GM10248 (cell line): ENCODE measurements at places on chromosomes 2 and 18.

GRCh38 chr2:177256695-177257094 is 7.8 kb downstream of the NFE2L2 start:
- no peak for DNase-seq

GRCh38 chr2:224982226-224982625 is 60.0 kb downstream of the DOCK10 start:
- no peak for DNase-seq

GRCh38 chr18:45890606-45891005 is 65.1 kb downstream of the SIGLEC15 start:
- no peak for DNase-seq

GRCh38 chr18:49646873-49647272 is 85.0 kb downstream of the LIPG start:
- no peak for DNase-seq

- DNase-seq = no peak
Observed at GRCh38 chr2:2640818-2641217, 309.7 kb upstream of the MYT1L start.

DNA sequence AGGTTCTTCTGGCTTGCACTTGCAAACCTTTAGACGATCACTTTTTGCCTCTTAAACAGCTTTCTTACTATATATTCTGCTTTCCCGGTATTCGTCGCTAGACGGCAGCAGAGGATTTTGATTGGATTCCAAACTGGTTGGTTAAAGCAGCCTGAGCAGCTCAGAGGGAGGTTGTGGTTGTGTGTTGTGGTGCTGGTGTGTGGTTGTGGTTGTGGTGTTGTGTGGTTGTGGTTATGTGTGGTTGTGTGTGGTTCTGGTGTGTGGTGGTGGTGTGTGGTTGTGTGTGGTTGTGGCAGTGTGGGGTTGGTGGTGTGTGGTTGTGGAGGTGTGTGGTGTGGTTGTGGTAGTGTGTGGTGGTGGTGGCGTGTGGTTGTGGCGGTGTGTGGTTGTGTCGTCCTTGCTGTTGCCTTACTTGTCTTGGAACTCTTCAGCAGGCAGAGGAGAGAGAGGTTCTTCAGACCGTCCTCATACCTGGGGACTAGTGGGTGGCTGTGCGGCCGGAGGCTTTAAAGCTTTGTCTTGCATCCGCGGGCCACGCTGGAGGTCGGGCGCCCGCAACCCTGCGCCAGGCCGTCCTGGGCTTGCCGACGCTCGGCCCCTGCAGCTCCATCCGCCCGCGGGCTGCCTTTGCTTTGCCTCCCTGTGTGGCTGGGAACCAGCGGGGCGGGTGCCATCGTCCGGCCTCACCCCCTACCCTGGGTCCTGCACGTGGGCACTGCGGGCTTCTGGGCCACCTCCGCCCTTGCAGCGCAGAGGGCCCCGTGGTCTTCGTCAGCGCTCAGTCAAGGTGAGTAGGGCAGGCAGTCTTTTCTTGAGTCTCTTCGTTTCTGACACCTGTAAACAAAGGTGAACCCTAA is 190.8 kb downstream of the ARHGAP28 start:
- DNase-seq = peak; percentile 37

GRCh38 chr2:70664525-70664924 is 103.5 kb downstream of the ADD2 start:
- no peak for DNase-seq

DNA sequence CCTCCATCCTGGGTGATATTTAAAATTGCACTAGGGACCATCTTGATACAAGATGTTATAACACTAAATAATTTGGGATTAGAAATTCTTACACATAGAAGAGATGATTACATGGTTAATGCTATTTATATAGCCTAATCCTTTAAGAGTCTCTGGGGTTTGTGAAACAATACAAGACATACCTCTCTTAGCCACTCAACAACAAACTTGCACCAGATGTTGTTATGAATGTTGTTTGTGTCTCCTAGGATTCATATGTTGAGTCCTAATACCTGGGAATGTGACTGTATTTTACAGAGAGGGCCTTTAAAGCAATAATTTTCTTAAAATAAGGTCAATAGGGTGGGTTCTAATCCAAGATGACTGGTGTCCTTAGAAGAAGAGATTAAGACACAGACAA is 678.3 kb downstream of the NYAP2 start:
- DNase-seq = no peak

- DNase-seq = no peak
Observed at GRCh38 chr2:86477349-86477748, 36.2 kb downstream of the KDM3A start.

DNA sequence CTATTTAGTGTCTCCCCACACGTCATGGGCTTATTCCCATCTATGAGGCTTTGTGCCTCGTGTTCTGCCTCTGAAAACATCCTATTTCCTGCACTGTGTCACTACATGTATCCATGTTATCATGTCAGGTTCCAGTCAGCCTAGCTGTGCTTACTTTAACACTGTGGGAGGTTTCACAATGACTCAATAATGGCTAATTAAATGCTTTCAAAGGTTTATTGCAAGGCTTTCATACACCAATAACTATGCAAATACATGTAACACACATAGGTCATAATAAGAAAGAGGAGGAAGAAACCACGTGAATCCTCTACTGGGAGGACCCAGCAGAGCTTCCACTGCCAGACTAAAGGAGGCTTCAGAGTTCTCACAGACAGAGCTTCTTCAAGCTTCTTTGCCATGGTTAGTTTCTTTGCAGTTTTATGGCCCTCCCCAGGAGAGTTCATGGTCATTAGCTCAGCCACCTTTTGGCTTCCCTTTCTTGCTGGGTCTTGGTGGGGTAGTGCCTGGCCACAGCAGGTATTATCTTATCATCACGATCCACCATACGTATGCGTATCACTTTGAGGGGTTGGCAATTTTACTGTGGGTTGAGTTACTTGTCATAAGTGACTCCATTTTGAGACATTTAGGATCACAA is 5.1 kb upstream of the COLEC12 start:
- peak; percentile 44 for DNase-seq

- no peak for DNase-seq
Observed at GRCh38 chr2:226794751-226795171, 4.9 kb downstream of the IRS1 start.

GRCh38 chr2:46967990-46968647 is 52.5 kb upstream of the MCFD2 start:
- DNase-seq = no peak

- no peak for DNase-seq
Observed at GRCh38 chr2:17536416-17536815, 4.1 kb upstream of the VSNL1 start.
